Esophagus mucosa (tissue), 1 donor: ENCODE measurements at places on chromosomes 7 and 10. TPM values are rescaled to one million over a fixed set of nuclear protein-coding genes. Genes with fewer than 3 reads are reported as not detected.

DNA sequence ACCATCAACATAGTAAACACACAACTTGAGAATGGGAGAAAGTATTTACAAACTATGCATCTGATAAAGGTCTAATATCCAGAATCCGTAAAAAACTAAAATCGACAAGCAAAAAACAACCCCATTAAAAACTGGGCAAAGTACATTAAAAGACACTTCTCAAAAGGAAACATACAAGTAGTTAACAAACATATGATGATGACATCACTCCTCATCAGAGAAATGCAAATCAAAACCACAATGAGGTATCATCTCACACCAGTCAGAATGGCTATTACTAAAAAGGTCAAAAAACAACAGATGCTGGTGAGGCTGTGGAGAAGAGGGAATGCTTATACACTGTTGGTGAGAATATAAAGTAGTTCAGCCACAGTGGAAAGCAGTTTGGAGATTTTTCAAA lies 125.1 kb downstream of the TFPI2 start:
- no peak for ATAC-seq

DNA sequence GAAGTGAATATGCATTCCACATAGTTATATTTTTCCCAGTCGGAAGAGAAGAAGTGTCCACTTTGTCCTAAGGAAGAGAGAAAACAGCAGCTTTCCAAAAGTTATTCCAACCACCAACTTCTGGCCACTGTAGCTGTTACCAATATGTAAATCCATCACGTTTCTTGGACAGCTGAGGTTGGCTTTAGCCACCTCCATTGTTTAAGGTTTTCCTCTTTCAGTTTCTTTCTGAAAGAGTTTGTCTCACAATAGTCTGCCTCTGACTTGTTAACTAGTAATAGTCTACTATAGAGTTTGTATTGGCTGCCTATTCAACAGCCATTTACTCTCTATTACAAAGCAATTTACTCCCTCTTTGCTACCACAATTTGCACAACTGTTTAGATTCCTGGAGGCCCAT lies 457.6 kb upstream of the LRRN3 start:
- no peak for ATAC-seq

DNA sequence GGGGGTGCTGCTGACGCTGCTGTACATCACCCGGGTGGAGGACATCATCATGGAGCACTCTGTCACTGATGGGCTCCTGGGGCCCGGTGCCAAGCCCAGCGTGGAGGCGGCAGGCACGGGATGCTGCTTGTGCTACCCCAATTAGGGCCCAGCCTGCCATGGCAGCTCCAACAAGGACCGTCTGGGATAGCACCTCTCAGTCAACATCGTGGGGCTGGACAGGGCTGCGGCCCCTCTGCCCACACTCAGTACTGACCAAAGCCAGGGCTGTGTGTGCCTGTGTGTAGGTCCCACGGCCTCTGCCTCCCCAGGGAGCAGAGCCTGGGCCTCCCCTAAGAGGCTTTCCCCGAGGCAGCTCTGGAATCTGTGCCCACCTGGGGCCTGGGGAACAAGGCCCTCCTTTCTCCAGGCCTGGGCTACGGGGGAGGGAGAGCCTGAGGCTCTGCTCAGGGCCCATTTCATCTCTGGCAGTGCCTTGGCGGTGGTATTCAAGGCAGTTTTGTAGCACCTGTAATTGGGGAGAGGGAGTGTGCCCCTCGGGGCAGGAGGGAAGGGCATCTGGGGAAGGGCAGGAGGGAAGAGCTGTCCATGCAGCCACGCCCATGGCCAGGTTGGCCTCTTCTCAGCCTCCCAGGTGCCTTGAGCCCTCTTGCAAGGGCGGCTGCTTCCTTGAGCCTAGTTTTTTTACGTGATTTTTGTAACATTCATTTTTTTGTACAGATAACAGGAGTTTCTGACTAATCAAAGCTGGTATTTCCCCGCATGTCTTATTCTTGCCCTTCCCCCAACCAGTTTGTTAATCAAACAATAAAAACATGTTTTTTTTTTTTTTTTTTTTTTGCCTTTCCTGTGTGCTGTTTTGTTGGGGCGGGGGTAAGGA lies 55.8 kb downstream of the TSPAN15 start:
- ATAC-seq = peak; percentile 40

DNA sequence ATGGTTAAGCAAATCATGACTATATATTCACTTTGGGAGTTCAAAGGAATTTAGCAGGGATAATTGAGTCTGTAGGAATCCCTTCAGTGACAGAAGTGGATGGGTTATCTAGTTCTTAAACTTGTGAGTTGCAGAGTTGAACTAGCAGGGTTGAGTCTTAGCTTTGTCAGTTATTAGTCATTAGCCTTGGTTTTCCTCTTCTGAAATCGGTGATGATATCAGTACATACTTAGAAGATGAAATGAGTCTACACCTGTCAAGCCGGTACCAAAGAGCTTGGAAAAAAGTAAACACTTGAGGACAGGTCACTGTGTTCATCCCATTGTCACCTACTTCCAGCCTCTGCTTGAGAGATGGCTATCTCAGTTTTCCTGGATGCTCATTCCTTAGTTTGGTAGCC lies 73.5 kb downstream of the BUB3 start:
- ATAC-seq = peak; percentile 32

DNA sequence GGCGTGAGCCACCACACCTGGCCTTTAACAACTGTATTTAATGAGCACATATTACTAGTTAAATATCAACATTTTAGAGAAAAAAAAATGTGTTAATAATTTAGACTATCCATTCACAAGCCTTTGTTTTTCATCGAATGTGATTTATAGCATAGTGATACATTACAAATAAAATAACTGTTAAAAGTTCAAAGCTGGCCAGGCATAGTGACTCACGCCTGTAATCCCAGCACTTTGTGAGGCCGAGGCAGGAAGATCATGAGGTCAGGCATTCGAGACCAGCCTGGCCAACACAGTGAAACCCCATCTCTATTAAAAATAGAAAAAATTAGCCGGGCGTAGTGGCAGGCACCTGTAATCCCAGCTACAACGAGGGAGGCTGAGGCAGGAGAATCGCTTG lies 72.7 kb downstream of the HACD1 start:
- ATAC-seq = no peak

GRCh38 chr10:70457759-70458305 lies 16.4 kb upstream of the NODAL start:
- ATAC-seq = no peak

- ATAC-seq = no peak
These were observed 490.7 kb downstream of the TYW1 start for GRCh38 chr7:67487316-67487715.

DNA sequence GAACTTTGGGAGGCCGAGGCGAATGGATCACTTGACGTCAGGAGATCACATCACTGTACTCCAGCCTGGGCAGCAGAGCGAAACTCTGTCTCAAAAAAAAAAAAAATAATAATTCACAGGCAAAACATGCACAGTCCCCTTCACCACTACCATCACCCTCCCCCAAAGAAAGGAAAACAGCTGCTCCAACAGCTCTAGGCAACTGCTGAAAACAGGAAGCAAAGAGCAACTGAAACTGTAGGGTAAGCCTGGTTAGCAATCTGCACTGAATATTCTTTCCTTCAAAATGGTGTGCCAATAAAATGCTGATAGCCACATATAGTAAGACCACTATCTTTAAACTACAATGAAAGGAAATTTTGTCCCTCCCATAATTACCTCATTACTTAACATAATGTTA lies 11.8 kb downstream of the NT5C2 start:
- no peak for ATAC-seq

GRCh38 chr7:128388145-128388485 lies 21.7 kb downstream of the IMPDH1 start:
- ATAC-seq = no peak

DNA sequence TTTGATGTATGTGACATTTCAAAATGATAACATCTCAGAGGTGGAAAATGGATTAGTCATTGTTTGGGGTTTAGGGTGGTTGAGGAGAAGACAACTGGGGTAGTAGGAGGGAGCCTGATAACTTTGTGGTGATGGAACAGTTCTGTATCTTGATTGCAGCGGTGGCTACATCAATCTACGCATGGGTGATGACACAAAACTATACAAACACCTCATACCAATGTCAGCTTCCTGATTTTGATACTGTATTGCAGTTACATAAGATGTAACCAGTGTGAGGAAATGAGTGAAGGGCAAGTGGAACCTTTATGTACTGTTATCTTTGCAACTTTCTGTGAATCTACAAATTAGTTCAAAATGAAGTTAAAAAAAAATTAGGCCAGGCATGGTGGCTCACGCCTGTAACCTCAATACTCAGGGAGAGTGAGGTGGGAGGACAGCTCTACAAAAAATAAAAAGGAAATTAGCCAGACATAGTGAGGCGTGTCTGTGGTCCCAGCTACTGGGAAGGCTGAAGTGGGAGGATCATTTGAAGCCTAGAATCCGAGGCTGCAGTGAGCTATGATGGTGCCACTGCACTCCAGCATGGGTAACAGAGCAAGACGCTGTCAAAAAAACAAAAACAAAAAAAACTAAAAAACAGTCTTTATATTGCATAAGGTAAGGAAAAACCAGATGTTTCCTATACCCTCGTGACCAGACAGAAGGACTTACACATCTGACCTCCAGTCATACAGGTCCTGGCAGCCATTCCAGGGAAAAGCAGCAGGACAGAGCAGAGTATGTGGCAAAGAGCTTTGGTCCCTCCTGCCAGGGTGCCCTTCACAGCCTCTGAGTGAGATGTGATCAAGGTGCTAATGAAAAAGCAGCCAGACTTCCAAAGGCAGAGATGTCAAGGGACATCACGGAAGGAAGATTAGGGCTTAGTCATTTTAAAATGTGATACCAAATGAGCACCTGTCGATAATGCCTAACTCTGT lies 50.8 kb downstream of the CYTH3 start:
- ATAC-seq = no peak

GRCh38 chr7:127927348-127927696 lies 103.9 kb downstream of the LRRC4 start:
- ATAC-seq = no peak

DNA sequence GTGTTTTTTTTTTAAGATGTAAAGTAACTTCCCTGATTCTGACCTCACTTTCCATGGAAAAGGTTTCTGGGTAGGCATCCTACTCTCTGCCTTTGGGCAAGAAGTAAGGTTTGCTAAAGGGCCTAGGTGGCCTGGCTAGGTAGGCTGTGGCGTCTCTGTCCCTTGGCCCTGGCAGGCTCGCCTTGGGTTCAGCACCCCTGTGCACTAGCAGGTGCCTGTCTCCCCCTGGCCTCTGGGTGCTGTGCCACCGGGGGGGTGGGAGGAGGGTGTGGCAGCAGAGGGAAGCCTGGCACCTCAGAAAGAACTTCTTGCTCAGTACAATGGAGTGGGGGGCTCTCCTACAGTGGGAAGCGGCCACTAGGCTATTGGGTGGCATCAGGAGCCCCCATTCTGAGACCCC lies 14.0 kb downstream of the TECPR1 start:
- no peak for ATAC-seq

GRCh38 chr7:7425321-7425720 lies 110.4 kb downstream of the COL28A1 start:
- ATAC-seq = no peak

DNA sequence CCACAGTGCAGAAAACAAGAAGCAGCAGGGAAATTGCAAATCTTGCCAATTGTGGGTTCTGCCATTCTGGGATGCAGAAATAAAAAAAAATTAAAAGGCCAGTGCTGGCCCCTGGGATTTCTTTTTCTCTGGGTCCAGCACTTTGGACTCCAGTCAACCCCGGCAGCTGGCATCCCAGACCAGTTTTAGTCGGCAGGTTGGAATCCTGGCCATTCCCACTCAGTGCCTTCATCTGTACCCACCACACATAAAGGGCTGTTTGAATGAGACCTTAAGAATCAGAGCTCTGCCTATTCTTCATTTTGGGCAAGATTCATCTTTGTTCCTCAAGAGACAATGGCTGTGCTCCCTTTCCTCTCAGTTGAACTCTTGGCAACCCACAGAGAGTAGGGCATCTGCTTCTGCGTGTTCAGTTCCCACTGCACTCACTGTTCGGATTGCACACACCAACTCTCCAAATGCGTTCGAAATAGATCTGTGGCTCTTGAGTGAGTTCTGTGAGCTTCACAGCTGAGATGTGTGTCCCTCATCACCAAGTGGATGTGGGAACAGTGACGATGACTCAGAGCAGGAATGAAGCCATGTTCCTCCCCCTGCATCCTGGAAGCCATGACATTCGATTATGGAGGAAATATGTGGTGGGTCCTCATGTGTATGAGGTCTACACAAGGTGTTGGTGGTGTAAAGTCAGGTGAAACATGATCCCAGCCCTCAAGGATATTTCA lies 63.0 kb upstream of the EGFR start:
- no peak for ATAC-seq

DNA sequence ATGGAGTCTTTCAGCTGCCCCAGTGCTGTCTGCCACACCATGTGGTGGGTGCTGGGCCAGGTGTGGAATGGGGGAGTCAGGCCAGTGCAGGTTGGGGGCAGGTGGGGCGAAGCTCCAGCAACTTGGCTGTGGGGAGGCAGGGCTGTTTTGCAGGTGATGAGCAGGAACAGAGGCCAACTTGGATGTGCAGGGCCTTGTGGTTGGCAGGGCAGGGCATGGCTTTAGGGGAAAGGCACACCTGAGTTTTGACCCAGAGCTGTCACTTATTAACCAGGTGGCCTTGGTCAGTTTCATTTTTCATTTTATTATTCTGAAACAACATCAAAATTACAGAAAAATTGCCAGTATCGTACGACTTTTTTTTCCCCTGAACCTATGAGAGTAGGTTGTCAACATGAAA lies 1.1 kb upstream of the SFTPA2 start:
- ATAC-seq = no peak

- ATAC-seq = no peak
These were observed 70.4 kb downstream of the INPP5A start for GRCh38 chr10:132607961-132608495.

- ATAC-seq = no peak
These were observed 239.1 kb downstream of the PHF14 start for GRCh38 chr7:11212816-11213215.

DNA sequence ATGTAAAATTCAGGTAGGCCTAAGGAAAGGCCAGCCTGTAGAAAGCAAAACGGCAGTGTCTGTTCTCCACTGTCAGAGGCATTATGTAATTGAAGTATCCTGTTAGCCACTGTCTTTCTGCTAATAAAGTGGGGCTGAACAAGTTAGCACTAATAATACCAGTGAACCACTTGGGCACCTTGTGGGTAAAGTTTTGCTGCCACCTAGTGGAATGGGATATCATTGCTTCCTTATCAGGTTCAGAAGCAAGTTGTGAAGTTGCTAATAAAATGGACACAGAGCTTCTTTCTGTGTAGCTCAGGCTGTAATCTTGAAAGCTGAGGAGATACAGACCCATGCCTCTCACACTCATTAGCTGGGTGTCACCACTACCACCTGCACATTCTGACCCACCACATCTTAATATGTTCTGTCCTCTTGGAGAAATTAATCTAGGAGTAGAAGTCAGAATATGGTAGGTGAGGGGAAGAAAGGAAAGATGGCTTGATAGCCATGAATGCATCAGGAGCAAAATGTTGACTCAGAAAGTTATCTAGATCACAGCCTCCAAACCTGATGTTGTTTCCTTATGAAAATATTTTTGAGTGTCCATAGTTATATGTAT lies 175.1 kb downstream of the SEPTIN7 start:
- ATAC-seq = peak; percentile 77

The RBP4 gene
- total RNA-seq = 0.60 TPM

The SLC18A3 gene
- not detected for total RNA-seq

The LHFPL3 gene
- total RNA-seq = not detected

The FGFBP3 gene
- 0.56 TPM for total RNA-seq
